ENCODE measurements at places on chromosomes 3 and 15. TPM values are rescaled to one million over a fixed set of nuclear protein-coding genes. Genes with fewer than 3 reads are reported as not detected.

C3orf70 gene
- total RNA-seq: 30.6 TPM

PEX5L gene
- 40.8 TPM for total RNA-seq

SLC12A1 gene
- total RNA-seq: 1.6 TPM

BCL2A1 gene
- 0.82 TPM for total RNA-seq

SERPINI2 gene
- total RNA-seq: 0.41 TPM

TRIM42 gene
- total RNA-seq: not detected

ALDH1A2 gene
- total RNA-seq: 3.3 TPM

VILL gene
- 9.8 TPM for total RNA-seq

- no peak for DNase-seq
These were observed 267.9 kb downstream of the PDCD6IP start for GRCh38 chr3:34066328-34066727.

DNA sequence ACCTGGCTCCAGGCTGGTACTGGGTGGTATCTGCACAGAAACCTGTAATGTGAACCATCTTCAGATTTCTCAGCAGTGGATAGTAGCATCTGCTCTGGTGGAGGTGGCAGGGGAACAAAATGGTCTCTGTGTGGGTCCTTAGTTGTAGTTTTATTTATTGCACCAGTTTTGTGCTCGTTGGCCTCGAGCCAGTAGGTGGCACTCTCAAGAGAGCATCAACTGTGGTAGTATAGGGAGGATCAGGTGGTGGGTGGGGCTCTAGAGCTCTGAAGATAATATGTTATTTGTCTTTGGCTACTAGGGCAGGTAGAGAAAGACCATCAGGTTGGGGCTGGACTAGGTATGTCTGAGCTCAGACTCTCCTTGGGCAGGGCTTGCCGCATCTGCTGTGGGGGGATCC is 254.0 kb upstream of the GPR149 start:
- no peak for DNase-seq

DNA sequence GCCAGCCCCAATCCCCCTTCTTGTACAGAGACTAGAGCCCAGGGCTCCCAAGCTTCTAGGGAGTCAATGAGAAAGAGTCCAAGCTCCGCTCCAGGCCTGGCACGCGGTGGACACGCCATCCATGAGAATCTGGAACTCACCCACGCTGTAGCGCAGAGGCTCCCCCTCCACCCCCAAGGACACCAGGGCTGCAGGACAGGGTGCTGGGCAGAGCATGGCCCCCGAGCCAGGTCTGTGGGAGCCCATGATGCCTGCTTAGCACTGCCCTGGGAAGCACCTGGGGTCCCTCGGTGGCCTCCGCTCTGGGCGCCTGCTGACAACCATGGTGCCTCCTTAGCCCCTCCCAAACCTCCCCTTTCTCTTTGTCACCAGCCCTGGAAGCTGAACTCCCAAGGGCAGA is 28.5 kb downstream of the ACSBG1 start:
- peak; percentile 3 for DNase-seq

GRCh38 chr15:76678766-76679165 is 226.4 kb downstream of the SCAPER start:
- no peak for DNase-seq

GRCh38 chr3:185658504-185658912 is 72.4 kb downstream of the SENP2 start:
- no peak for DNase-seq

DNA sequence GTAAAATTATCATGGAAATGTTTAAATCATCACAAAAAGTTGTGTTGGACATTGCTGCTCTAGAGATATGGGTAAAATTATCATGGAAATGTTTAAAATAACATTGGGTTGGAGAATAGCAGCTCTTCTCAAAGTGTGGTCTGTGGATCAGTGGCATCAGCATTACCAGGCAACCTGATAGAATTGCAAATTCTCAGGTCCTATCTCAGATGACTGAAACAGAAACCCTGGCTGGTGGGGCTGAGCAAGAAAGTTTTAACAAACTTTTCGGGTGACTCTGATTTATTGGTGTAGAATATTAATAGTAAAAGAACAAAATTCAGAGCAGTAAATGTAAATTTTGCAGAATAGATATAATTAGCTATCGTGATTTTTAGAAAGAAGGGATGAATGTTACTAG is 28.9 kb downstream of the NXPE3 start:
- no peak for DNase-seq

- DNase-seq: no peak
These were observed 61.9 kb downstream of the HMG20A start for GRCh38 chr15:77482570-77482969.

- no peak for DNase-seq
These were observed 81.5 kb upstream of the RASGRF1 start for GRCh38 chr15:79172032-79172481.

GRCh38 chr3:183161552-183162336 is 790 bp downstream of the LAMP3 start:
- no peak for DNase-seq

- DNase-seq: no peak
These were observed 32.4 kb downstream of the CMTM7 start for GRCh38 chr3:32423956-32424557.

DNA sequence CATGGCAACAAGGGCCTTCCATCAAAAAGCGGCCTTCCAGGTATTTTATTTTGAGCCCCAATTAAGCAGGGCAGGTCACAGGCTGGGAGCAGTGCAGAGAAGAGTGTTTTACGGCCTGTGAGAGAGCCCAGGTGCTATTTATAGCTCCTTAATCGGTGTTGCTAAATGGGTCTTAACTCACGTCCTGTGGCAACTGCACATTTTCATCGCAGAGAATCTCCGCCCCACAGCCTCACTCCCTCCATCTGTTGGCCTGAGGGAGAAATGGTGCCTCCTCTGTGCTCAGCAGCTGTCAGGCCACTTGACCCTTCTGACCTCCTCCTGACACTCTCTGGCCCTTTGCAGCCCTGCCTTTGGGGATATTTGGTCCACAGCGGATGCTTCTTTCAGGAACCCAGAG is 58.6 kb downstream of the SPSB4 start:
- DNase-seq: no peak

DNA sequence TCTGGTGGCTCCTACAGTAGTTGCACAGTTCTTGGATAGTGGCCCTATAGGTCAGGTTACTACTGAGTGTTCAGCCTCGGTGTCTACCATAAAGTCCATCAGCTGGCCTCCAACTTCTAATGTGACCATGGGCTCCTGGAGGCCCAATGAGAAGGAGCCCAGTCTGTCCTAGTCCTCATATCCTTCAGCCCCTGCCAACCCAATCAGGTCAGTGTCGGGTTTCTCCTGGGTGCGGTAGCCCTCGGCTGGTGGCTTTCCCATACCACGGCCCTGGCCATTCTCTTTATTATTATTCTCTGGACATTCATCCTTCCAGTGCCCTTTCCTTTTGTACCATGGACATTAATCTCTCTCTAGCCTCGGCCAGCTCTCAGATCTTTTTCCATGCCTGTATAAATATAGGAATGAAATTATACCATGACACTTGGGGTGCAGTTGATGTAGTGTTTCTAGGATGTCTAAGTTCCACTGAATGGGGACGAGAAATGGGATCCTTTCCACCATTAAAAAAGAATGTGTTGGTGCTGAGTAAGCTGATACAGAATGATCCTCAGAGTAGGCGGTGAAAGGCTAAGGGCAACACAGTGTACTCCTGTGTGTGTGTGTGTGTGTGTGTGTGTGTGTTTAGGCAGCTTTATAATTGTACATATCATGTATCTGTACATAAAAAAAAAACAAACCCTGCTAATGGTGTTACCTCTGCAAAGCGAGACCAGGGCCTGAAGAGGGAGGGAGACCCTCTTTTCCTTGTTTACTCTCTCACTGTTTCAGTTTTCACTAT is 19.3 kb upstream of the NOX5 start:
- no peak for DNase-seq

DNA sequence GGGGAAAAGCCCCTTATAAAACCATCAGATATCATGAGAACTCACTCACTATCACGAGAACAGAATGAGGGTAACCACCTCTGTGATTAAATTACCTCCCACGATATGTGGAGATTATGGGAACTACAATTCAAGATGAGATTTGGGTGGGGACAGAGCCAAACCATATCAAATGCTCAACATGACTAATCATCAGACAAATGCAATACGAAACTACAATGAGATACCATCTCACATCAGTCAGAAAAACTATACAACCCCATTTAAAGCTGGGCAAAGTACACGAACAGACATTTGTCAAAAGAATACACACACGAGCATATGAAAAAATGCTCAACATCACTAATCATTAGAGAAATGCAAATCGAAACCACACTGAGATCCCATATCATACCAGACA is 67.7 kb downstream of the SCAPER start:
- DNase-seq: no peak

GRCh38 chr3:197545101-197545500 is 10.7 kb downstream of the BDH1 start:
- DNase-seq: no peak

DNA sequence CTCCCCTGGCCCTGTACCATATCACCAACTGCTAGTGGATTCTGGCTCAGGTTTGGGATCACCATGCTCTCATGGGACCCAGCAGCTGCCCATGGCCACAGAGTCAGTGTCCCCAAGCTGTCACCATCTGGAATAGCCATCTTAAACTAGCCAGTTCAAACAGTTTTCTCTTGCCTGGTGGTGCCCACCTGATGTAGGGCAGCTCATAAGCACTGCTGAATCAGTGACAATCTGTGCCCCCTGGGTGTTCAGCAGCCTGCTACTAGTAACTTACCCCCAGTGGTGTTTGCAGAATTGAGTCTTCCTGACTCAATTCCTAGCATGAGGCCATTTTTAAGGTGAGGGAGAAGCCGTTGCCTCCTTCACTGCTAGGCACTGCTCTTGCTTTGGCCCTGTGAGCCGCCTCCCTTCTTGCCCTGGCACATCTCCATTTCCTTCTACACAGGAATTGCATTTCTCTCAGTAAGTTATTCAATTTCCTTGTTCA is 7.9 kb downstream of the RPSA start:
- DNase-seq: no peak

GRCh38 chr15:74535388-74536084 is 5.5 kb upstream of the ARID3B start:
- DNase-seq: no peak

DNA sequence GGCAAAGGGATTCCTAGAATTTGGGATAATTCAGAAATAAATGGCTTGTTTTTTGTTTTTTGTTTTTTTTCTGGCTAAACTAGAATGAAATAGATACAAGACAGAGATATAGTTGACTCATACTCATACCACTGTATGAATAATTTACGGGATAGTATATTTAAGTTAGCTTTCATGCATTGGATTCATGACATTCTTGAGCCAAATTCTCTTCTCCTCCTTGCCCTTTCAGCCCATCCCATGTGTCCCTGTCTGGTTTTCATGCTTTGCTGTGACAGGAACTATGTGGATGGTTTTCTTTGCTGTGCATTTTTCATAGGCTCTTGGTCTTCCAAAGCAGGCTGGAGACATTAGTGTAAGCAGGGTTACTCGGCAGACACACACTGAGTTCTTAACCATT is 66.6 kb upstream of the UMPS start:
- DNase-seq: no peak

DNA sequence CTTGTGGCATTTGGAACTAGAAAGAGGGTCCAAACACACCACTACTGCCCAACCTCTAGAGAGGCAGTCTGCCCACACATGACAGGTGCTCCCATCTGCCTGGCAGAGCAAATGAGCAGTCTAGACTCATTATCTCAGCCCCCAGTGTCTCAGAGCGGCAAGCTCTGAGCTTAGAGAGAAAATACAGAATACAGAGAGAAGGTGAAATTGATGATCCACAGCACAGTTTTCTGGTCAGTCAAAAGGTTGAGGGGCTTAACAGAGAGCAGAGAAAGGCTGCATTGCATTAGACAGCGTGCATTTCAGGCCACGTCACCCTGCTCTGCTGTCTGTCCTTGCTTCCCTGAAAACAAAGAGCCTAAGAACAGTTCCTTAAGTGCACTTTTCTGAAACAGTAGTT is 135.1 kb downstream of the KCNMB2 start:
- no peak for DNase-seq

- no peak for DNase-seq
These were observed 2.5 kb downstream of the APPL1 start for GRCh38 chr3:57230006-57230405.

- peak; percentile 82 for DNase-seq
These were observed 16.6 kb upstream of the EXOG start for GRCh38 chr3:38479431-38480092.

DNA sequence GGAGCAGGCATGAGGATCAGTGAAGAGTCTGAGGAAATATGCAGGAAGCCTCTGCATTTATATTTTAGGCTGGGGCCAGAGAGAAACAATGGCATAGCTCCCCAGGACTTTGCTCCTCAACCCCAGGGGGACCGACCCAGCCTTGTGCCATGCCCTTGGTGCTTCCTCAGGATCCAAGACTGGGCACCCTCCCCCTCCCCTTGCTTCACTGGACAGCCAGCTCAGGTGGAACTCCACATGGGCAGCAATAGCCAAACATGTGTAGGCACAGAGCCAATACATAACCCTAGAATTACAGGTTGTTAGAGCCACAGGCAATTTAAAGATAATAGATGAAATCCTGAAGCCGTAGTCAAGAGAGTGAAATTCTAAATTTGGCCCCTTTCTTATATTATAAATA is 73.0 kb upstream of the ETV5 start:
- no peak for DNase-seq

DNA sequence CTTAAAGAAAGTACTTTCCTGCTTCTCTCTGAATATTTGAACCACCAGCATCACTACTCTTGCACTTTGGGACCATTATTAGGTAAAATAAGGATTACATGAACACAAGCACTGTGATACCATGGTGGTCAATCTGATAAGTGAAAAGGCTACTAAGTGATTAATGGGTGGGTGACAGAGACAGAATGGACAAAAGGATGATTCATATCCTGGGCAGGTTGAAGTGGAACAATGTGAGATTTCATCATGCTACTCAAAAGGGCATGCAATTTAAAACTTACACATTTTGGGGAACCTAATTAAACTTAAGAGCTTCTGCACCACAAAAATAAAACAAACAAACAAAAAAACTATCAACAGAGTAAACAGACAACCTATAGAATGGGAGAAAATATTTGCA is 172.0 kb upstream of the CD96 start:
- DNase-seq: no peak

GRCh38 chr3:50118237-50118636 is 29.5 kb downstream of the RBM5 start:
- no peak for DNase-seq

DNA sequence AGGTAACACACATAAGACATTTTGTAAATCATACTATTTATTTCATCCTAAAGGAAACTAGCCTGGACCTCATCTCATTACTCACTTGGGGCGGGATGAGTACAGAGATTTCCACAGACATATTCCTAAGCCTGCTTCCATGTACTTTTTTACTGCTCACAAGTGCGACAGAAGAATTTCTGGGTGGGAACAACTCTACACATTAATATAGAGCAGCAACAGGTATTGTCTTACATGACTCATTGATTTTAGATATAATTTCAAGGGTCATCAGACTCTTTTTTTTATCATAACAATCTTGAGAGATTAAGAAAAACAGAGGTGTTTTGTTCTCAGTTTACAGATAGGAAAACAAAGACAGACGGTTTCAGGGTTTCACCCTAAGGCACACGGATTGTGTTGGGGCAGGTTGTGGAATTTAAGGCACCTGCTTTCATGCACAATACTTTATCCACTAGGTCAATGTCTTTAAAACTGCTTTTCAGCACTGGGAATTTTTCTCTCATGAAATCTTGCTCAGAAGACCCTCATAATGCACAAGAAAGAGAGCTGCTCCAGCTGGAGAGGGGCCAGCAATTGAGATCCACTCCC is 186.7 kb upstream of the CDIN1 start:
- DNase-seq: no peak

All from frontal cortex (tissue), 4 donors.